ENCODE measurements at places on chromosomes 2 and 18. TPM values are rescaled to one million over a fixed set of nuclear protein-coding genes. Genes with fewer than 3 reads are reported as not detected.

DNA sequence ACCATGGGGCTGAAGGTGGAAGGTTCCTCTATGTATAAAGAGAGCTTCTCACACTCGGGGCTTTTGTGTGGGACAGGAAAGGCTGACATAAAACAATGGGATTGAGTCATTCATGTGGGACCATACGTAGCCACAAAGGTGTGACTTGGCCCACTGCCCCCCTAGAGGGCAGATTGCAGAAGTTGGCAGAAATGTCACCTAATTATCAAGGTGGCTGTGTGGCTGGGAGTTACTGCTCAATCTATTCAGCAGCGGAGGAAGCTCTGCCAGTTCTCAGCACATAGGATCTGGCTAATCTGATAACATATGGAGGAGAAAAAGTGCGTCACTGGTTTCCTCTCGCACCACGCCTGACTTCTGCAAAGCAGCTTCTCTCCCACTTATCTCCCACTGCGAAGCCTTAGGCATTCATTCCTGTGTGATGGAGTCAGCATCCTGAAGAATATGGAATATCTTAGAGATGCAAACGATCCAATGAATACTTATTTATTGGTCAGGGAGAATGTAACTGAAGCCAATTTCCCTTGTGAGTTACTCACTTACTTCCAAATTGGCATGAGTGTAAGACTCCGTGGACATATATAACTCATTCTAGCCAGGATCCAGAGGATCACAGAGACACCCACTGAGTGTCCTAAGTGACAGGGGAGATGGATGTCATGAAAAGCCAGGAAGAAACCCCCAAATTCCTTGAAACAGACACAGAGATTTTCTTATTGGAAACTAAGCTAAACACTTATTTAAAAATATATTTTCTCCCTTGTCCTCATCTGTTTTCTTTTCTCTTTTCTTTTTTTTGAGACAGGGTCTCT, 344.8 kb downstream of the TGIF1 start:
- DNase-seq: peak; percentile 86

SMCHD1 gene
- total RNA-seq: 46.3 TPM

DHRS9 gene
- total RNA-seq: not detected

GRCh38 chr18:45166836-45167551, 448.3 kb upstream of the SLC14A2 start:
- no peak for DNase-seq

- peak; percentile 95 for DNase-seq
Observed at GRCh38 chr2:68971591-68972231, 2.7 kb upstream of the GKN1 start.

DNA sequence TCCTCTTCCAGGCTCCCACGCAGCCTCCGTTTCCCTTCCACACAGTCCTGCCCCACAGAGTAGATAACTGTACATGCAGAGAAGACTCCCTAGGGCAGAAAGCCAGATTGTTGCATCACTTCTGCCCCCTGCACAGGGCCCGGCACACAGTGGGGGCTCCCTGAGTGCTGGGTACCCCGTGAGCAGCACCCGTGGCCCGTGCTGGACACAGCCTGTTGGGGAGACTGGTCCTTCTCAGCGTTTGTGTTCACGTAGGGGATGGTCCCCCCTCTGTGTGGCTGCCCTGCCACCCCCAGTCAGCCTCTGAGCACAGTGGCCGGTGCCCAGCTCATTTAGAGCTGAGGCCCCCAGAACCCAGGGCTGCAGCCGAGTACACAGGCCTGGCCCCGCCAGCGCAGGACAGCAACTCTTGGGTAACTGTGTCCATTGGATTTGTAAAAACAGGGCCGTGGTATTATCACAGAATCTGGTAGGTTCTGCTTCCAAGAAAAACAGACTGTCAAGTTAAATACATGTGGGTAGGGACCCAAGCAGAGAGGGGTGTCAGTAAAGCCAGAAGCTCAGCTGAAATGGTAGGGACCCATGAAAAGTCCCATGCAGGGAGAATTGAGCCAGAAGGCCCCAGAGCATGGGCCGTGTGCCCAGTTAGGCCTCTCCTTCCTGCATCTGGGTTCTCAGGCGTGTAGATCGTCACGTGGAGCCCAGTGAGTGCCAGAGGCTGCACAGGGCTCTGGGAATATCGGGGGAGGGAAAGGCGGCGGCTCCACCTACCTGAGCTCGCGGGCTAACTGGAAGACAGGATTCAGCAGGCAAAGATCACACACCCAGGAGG, 257.3 kb downstream of the ATAD2B start:
- DNase-seq: no peak

- DNase-seq: no peak
Observed at GRCh38 chr2:109079590-109079989, 49.4 kb upstream of the SH3RF3 start.

- DNase-seq: no peak
Observed at GRCh38 chr18:37639846-37640245, 74.2 kb upstream of the CELF4 start.

DNA sequence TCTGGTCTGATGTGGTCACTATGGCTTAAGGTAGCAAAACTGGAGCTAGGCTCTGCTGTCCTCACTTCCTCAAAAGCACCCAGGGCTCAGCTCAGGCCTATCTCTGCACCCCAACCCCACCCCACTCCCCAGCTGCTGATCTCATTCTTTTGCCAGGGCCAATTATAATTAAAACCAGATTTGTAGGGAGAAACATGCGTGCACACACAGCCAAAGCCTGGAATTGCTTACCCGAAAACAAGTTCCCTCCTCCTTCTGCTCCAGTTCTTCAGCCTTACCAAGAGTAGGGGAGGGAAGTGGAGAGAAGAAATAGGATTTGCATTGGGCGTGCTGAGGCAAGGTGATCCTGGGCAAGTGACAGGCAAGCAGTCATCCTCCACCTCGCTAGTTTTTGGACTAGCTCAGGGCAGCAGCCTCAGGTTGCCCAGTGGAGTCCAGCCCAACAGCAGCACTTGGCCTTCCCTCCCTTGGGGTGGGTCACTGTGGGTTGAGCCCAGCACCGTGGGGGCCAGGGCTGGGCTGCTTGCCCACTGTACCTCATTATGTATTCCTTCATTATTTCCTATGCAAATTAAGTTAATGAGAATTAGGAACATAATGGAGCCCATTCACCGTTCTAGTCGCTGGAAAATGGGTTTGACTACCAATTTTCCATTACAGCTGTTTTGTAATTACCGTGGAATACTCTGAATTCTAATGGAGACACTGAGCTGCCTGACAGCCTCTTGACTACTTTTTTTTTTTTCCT, 199.1 kb upstream of the CELF4 start:
- no peak for DNase-seq

NYAP2 gene
- not detected for total RNA-seq

Measured in NCI-H460 (cell line).